T-cell (primary cell): ENCODE measurements at places on chromosomes 12 and 14.
A peak's percentile ranks its signal among the peaks of the same experiment; 100 is the strongest.

GRCh38 chr12:124442772-124443445 lies 124.5 kb downstream of the NCOR2 start:
- no peak for DNase-seq

GRCh38 chr14:32327255-32327961 lies 1.7 kb upstream of the AKAP6 start:
- no peak for DNase-seq

GRCh38 chr12:132649226-132649945 lies 30.8 kb downstream of the P2RX2 start:
- DNase-seq: no peak

- no peak for DNase-seq
Observed at GRCh38 chr14:94979891-94980290, 177.4 kb downstream of the DICER1 start.

GRCh38 chr12:131987552-131987951 lies 37.8 kb downstream of the EP400 start:
- no peak for DNase-seq

DNA sequence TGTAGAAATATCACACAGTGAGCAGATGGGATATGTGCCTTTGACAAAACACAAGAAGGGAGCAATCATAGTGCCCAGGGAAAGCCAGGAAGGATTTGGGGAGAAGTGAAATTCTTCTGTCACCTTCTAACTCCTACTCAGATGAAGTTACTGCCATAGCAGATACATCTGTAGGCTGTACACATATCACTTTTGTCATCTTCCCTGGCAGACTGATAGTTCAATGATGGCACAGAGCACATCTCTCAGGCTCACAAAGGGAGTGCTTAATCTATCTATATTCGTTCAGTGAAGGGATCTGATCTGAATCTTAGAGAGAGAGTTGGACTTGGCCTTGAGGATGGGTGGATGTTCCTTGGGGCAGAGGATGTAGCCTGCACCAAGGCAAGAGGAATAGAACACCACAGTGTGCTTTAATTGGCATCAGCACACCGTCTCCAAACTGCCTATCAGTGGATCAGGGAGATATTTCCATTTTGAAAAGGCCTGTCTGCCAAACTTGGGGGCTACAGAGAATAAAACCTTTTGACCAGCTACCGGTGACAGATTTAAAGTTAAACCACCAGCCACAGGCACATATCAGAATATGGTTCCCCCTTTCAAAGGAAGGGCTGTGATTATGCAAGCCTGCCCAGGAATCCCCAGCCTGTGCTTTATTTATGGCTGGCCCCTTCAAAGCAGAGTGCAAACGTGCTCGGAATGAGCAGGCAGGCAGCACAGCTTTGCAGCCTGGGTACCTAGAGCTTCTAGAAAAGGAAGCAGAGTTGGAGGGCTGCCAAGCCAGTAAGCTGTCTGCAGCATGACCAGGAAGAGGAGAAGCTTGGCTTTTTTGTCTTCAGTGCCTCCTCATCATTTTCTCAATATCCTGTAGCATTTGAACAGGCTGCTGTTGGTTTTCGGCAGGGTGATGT lies 165.5 kb upstream of the DYRK2 start:
- peak; percentile 77 for DNase-seq

DNA sequence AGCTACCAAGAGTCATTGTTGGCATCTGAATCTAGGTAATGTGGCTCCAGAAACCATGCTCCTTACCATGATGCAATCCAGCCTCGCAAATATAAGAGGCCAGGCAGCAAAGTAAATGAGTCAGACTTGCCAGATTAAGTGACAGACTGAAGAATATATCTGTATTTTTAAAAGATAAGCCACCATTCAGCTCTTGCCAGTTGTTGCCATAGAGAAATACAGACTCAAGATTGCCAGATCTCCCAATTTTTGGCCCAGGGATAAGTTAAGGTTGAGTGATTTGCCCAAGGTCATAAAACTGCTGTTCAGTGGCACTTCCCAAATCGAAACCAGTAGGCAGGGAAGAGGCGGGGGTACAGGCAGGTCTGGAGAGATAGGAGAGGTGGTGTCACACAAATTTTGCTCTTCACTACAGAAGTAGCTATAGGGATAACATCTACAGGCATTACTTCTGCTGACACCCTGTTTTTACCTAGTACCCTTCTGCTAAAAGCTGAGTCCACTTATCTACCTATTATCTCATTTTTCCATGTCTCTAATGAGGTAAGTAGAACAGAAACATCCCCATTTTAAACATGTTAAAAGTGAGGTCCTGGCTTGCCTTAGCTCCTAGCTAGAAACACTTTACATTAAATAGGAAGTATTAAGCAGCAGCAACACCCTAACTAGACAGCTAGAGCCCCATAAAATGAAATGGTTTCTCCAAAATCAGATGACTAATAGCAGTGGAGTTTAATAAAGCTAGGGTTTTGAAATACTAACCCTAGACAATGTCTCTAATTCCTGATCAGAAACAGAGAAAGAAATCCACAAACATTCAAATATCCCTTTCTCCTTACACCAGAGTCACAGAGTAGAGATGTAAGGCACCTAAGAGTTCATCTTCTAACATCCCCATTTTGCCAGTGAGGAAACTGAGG lies 19.5 kb downstream of the DCAF5 start:
- DNase-seq: no peak

DNA sequence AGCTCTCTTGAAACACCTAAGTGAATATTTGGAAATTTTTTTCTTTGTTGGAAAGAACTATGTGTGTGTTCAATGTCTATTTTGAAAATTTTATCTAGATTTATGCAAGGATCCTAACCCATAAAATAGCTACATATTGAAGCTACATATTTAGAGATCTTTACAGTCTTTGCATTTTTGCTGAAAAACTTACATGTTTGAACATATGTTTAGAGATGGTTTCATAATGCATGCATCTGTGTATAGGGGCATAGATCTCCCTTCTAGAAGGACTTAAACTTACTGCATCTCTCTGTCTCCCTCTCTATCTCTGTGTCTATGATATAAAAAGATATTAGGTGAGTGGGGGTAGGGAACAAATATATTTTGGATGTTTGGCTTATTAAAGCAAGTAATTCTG lies 8.2 kb upstream of the HOXC4 start:
- no peak for DNase-seq

DNA sequence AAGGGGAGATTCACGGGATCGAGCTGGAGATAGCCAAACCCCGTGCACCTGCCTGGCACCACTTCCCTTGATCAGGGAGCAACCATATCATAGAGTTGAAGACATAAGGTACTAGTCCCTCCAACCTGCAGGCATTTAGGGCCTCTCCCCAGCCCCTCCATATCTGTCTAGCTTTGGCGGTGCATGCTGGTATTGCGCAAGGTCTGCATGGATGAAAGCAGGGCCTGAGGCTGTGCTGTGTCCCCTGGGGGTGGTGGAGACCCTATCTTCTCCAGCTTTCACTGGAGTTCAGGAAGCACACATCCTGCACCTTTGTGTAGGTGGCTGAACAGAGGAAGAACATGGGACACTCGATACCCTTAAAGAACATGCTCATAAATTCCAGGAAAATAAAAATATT lies 46.9 kb downstream of the KCTD10 start:
- no peak for DNase-seq

DNA sequence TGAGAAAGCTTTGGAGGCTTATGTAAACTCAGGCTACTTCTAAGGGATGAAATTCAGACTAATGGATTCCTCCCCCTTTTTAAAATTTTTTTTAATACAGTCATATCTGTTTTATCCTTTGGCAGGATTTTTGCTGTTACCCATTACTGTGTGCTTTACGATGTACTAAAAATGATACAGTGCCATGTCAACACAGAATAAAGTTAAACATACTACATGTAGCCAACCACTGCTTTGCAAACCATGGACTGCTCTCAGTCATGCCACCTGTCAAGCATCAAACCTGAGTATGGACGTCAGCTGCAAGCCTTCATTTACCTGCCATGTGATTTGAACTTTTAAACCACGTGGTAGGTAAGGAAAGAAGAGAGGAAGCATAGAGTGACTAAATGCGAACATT lies 325.8 kb downstream of the FUT8 start:
- DNase-seq: no peak

GRCh38 chr12:82407481-82407880 lies 49.2 kb downstream of the METTL25 start:
- DNase-seq: no peak

DNA sequence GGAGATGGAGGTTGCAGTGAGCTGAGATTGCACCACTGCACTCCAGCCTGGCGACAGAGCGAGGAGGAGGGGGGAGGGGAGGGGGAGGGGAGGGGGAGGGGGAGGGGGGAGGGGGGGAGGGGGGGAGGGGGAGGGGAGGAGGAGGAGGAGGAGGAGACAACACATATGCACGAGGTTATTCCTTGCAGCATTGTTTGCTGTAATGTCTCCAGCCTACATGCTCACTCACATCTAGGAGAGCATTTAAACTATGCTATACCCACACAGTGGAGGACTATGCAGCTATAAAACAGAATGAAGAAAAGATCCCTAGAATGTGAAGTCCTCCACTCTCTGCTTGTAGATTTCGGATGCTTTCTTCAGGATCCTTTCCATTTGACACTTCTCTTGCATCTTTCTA lies 3.5 kb upstream of the HIGD1C start:
- no peak for DNase-seq

- peak; percentile 22 for DNase-seq
Observed at GRCh38 chr14:35534873-35535482, 1.0 kb downstream of the INSM2 start.

GRCh38 chr14:91405724-91406435 lies 11.7 kb downstream of the CCDC88C start:
- DNase-seq: no peak

- DNase-seq: no peak
Observed at GRCh38 chr14:63371033-63371432, 52.3 kb upstream of the GPHB5 start.

DNA sequence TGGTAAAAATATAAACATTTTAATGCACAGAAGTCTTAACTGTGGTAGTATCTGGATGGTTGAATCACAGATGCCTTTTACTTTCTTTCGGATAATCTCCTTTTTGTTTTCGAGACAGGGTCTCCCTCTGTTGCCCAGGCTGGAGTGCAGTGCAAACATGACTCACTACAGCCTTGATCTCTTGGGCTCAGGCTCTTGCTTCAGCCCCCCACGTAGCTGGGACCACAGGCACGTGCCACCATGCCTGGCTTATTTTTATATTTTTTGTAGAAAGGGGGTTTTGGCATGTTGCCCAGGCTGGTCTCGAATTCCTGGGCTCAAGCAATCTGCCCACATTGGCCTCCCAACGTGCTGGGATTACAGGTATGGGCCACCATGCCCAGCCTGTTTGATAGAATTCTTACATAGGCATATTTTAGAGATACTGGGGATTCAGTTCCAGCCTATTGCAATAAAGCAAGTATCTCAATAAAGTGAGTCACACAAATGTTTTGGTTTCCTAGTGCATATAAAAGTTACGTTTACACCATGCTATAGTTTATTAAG lies 99.2 kb downstream of the SNAPC1 start:
- DNase-seq: no peak

- peak; percentile 44 for DNase-seq
Observed at GRCh38 chr12:10364815-10365622, 24.8 kb downstream of the KLRK1 start.

DNA sequence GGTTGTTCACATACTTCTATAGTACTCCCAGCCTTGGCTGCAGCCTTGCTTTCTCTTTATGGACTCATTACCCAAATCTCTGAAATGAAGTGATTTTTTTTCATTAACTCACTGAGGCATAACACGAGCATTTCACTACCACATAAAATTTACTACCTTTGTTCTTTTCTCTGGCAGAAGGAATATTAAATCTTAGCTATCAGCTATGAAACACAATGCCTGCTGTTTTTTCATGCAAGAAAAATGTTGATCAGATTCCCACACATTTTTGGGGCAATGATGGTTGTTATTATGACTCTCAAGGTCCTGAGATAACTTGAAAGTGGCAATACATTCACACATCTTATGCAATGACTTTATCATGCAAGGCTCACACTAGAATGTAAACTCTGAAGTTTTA lies 225.3 kb upstream of the ATP2B1 start:
- DNase-seq: no peak

DNA sequence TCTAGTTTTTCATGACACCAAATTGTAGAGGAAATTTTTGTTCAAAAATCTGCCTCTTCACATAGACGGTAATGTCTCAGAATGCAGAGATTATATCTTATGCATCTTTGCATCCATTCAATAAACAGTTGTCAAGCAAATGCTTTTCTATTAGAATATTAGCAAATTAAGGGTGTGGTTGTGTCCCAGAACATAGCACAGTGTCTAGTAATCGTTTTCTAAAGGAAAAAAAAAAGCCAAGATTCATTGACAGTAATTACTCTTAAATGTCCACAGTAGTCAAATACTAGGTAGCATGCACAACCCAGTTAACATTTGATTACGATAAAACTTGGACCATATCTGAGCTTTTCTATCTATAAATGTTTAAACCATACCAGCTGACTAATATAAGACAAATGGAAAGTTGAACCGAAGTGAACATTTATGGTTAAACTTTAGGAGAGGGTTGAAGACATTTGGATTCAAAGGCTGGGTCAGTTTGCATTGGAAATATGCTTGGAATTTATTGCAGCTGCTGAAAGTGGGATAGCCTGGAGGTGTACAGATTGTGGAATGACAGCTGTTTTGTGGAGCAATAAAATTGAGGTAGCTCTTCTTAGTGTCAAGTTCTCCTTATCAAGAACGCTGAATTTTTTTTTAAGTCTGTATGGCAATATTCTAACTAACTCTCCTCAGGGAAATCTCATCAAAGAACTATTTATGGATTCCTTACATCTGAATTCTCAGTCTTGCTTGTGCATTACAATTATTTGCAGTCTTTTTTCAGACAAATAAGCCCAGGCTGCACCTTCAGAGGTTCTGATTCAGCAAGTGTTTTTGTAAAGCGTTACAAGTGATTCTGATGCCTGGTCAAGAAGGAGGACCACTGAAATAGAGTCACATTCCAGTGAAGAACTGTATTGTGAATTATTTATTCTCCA lies 66.7 kb upstream of the ATP2B1 start:
- no peak for DNase-seq

DNA sequence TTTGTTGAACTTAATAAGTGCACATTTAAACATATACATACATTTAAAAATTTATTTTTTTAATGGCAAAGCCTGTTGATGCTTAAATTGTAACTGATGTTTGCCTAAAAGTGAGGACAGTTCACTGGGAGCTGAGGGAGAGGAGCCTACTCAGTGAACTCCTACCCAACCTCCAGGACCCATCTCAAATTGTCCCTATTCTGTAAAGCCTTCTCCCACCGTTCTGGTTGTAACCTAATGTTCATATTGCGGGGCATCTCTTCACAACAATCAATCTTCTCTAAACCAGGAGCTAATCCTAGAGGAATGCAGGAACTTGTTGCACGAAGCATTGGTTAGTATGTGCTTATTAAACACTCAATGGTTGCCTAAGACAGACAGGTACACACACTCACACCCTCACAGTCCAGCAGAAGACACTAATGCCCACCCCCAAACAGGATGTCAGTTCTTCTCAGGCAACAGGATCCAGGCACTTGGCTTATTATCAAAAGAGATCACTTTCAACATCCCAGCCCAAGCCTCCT lies 1.8 kb downstream of the CLMN start:
- no peak for DNase-seq

DNA sequence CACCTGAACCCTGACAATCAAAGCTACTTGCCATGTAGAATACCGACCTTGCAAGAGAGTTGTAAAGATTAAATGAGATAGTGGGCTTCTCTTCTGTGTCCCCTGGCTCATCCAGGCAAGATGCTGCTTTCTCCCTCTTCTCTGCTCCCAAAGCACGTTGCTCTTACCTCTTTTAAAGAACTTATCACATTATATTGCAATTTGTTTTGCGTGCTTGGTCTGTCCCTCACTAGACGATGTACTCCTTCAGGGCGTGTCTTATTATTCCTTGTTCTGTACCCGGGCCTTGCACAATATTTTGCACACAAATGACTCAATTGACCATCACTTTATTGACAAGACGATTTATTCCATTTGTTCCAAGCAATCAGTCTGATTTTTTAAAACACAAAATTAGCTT lies 3.3 kb downstream of the DCN start:
- no peak for DNase-seq
